CD4-positive, alpha-beta T cell treated with Interleukin-2 at 100 ng/mL for 4 hours (primary cell): ENCODE measurements at places on chromosomes 3 and 15.

- no peak for DNase-seq
Observed at GRCh38 chr3:128340198-128340903, 126.3 kb downstream of the DNAJB8 start.

GRCh38 chr3:11260460-11260859, 11.7 kb upstream of the ATG7 start:
- no peak for DNase-seq

DNA sequence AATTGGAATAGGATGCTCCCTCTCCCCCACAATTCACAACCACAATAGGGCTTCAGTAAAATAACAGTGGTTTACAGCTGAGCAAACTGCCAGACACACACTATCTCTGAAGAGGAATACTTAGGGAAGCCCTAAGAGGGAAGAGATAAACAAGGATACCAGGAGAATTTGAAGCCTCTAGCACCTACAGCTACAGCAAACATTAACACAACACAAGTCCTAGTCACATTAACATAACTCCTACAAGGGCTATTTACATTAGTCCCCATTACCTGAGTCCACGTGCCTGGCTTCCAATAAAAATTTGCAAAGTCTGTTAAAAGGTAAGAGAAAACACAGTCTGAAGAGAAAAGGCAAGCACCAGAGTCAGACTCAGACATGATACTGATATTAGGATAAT, 346.9 kb upstream of the CDIN1 start:
- no peak for DNase-seq

DNA sequence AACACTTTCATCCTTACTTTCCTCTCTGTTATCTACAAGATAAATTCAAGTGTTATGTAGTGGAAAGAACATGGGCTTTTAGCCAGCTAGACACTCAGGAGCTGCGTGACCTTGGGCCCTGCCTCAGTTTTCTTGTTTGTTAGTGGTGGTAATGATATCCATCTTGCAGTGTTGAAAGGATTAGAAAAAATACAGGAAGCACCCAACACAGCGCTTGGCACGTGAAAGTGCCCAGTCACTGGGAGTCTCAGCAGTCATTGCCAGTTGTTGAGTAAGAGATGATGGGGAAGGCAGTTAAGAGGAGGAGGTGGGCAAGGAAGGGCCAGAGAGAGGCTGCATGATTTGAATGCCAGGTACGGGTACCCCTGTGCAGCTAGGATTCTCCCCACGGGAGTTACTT, 5.3 kb downstream of the PDIA5 start:
- no peak for DNase-seq

DNA sequence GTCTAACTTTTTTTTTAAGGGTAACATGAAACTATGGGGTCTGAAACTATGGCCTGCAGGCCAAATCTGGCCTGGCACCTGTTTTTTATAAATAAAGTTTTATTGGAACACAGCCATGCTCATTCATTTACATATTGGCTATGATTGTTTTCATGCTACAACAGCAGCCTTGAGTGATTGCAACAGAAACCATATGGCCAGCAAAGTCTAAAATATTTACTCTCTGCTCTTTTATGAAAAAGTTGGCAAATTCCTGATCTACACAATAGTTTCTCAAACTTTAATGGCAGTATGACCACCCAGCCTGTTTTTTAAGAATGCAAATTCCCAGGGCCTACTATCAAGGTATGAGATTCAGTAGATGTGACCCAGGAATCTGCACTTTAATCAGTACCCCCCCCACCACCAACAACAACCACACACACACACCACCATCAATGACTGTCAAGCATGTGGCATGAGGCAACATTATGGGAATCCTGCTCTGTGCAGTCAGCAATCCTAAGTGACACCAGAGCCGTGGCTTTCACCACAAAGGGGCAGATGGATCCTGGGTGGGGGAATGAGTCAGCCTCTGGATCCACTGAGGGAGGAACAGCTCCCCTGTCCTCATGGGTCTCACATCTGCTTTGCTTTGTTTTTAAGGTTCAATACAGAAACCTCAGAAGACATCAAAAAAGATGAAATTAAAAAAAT, 142.8 kb downstream of the NTRK3 start:
- DNase-seq, result no peak

DNA sequence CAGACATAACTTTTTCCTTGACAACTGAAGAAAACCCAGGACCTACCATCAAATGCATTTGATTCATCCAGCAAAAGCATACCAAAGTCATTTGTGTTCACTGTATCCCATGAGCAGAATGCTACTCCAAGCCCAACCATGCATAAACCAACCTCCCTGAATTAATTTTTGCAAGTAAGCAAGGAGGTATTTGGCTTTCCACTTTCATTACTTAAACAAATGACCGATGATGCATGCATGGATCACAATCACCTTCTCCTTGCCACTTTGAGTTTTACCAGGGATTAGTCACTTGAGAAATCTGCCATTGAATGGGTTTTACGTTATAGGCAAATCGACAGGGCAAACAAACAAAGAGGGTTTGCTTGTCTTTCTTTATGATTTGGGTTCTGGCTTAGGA, 214.8 kb downstream of the FMN1 start:
- no peak for DNase-seq

GRCh38 chr3:59563072-59563605, 513.3 kb upstream of the CFAP20DC start:
- no peak for DNase-seq

DNA sequence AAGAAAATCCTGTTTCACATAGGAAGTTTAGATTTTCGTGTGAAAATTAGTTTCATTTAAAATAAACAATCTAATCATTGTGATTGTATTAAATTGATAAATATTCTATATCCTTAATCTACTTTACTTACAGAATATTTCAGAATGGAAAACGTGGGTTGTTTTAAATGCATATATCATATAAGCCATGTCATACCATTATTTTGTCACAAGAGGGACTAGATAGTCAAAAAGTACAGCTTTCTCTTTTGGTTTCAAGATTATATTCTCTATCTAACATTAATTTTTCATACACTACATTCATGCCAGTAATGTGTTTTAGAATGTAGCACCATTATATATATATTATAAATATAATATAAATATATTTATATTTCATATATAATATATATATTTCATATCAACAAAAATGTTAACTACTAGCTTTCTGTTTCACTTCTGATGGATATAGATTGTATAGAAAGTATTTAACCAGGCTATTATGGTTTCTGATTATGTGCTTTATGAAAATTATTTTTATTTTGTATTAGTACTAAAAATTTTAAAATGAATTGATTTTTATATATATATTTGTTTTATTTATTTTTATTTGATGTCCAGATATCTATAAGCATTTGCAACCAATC, 45.3 kb downstream of the OSTN start:
- DNase-seq, result no peak

- no peak for DNase-seq
Observed at GRCh38 chr15:99138491-99138982, 33.7 kb downstream of the SYNM start.

GRCh38 chr15:70133296-70133695, 35.6 kb upstream of the TLE3 start:
- no peak for DNase-seq

- DNase-seq, result no peak
Observed at GRCh38 chr15:53437366-53437765, 322.1 kb downstream of the WDR72 start.

GRCh38 chr3:162764808-162765071, 1268.1 kb downstream of the OTOL1 start:
- DNase-seq, result no peak

DNA sequence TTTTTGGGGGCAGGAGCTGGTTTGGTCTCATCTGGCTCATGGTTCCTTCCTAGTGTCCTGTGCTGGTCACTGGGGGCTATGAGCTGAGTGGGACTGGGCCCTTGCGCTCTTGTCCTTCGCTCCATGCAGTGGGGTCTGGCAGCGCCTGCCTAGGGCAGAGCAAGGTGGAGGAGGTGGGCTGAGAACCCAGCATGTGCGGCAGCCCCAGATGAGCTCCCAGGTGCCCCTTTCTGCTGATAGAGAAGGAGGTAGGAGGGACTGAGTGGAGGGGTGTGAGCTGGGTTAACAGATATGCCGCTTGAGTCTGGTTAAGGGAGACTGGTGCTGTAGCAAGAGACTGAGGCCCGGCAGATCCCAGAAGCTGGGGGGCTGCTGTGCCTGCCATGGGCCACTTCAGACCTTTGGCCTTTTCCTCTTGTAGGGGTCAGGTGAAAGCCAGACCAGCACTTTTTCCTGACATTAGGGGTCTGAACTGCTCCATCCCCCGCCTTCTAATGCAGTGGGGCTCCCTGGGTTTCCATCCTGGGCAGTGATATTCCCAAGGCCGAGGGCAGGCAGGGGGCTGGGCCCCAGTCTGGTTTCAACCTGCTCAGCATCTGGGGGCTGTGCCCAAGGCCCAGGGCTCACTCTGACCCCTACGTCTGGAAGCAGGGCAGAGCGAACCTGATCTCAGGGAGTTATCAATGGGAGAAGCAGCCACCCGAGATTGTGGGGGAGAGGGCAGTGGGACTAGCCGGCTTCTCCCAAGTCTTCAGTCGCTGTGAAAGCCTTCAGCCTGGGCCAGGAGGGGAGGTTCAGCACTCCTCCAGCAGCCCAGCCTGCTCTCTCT, 62.9 kb upstream of the PRR23C start:
- no peak for DNase-seq

DNA sequence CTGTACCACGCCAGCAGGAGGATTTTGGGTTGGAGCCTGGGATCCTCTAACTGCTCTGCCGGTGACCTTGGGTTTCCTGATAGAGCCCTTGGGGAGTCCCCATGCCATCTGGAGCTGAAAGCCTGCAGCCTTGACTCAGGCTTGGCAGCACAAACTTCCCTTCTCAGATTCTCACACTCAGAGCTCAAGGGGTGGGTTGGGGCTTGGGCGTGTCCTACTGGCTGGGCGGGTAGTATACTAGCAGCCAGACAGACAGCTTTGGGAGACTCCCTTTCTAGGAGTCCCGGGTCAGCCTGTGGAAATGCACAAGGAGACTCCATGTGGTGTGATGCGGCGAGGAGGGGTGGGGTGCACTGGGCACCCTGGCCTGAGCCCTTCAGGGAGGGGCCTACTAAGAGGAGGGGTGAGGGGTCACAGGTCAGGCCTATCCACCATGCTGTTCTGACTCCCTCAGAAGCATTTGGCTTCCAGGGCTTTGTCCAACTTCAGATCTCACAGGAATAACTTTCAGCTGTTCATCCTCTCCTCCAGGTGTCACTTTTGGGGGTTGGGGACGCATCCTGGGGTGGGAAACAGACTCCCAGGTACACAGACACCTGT, 21.6 kb upstream of the PLXNA1 start:
- no peak for DNase-seq

DNA sequence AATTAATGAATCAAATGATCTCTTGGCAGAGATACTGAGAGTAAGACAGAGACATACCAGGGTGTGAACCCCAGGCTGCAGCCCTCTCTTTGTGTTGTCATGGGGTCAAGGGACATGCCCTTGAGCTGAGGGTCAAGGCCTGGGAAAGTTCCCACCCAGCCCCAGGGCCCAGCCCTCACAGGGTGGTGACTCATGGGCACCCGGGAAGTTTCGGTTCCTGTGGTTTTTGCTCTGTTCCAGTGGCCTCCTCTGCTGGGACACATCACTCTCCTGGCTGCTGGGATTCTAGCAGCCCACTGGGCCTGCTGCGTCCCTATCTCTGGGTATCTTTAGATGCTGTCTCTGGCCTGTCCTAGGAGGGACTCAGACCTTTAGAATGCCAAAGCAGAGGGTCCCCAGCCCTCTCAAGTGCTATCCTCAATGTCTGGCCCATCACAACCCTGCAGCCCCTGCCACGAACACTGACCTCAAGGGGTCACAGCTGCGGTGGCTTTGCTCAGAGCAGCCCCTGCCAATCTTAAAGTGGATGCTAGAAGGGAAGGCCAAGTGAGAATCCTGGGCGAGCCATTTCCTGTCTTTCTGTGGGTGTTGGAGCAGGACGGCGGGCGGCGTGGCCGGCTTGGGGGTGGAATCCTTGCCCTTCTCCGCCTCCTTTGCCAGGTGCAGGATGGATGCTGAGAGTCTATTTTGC, 148.4 kb upstream of the TLE3 start:
- peak; percentile 7 for DNase-seq

- peak; percentile 71 for DNase-seq
Observed at GRCh38 chr3:4350789-4351163, 47.6 kb downstream of the SETMAR start.

DNA sequence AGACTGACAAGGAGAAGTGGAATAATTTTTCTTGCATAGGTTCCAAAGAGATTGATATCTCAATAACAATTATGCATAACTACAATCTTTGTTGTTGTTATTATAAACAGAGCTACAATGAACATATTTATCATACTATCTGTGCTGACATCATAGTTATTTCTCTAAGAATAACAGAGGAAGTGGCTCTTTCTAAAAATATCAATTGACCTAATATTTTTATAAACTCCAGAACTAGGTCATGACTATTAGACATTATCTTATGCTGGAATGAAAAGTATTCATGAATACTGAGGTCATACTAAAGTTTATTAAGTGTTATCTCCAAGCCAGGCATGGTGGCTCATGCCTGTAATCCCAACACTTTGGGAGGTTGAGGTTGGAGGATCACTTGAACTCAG, 114.1 kb downstream of the DCLK3 start:
- DNase-seq, result no peak

DNA sequence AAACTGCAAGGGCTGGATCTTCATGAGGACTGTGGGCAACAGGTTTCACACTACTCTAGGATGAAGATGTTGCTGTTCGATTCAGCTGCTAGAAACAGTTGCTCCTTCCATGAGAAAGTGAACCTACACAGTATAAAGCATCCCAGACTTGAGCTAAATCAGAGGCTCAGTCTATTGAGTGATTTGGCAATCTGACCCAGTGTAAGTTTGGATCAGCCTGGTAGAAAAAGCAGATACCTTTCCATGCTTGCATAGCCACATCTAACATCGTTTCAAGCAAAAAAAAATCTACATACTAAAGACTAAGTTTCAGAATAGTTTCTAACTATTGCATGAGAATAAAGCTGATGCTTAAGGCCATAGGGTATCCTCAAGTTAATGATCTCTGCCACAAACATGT, 4.6 kb downstream of the UQCC5 start:
- DNase-seq, result no peak

DNA sequence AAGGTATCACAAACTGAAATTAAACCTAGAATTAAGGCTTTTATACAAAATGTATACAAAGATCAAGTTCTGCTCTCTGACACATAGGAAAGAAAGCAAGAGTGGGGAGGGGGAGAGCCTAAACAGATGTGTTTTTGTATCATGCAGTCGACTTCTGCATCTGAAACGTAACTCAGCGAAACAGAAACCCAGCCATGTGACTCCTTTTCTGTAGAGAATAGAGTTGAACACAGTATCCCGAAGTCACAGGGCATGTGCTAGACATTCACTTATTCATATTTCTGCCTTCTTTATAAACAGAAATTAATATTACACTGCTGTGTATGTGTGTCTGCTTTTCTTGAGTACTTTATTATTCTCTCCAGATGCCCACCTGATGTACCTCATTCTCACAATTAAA, 121.0 kb downstream of the PDZRN3 start:
- no peak for DNase-seq

- DNase-seq, result no peak
Observed at GRCh38 chr3:52574056-52574965, 37.9 kb downstream of the UQCC5 start.

- DNase-seq, result peak; percentile 26
Observed at GRCh38 chr3:156448300-156448699, 106.6 kb downstream of the SSR3 start.
